ENCODE measurements at places on chromosomes 6 and 20.

- H3K4me3 ChIP-seq, result no peak overlapping the region
- no peak overlapping the region for H3K27ac ChIP-seq
- H3K36me3 ChIP-seq, result no peaks in the 10 kb centered on the region
- no peaks in the 10 kb centered on the region for H3K4me1 ChIP-seq
- no peak for DNase-seq
Measured at GRCh38 chr6:104788400-104788799, 71.3 kb downstream of the HACE1 start.

DNA sequence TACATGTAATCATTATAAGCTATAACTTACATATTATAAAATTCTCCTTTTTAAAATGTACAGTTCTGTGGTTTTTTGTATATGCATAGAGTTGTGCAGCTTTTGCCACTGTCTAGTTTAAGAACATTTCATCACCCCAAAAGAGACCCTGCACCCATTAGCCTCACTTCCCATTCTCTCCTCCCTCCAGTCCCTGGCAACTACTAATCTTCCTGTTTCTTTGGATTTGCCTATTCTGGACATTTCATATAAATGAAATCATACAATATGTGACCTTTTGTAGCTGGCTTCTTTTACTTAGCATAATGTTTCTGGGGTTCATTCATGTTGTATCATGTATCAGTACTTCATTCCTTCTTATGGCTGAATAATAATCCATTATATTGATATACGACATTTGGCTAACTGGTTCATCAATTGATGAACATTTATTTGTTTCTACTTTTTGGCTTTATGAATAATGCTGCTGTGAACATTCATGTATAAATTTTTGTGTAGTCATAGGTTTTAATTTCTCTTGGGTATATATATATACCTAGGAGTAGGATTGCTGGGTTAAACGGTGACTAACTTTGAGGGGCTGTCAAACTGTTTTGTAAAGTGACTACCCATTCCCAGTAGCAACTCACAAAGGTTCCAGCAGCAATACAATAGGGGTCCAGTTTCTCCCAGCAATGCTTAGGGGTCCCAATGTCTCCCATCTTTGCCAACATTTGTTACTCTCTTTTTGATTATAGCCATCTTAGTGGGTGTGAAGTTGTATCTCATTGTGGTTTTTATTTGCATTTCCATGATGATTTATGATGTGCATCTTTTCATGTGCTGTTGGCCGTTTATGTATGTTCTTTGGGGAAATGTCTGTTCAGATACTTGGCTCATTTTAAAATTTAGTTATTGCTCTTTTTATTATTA, 10.7 kb downstream of the PTPRA start:
- no peaks in the 10 kb centered on the region for H3K27me3 ChIP-seq
- H3K4me3 ChIP-seq, result no peak overlapping the region
- H3K36me3 ChIP-seq, result no peaks in the 10 kb centered on the region

GRCh38 chr6:138724015-138724414, 49.6 kb upstream of the CCDC28A start:
- H3K27me3 ChIP-seq, result no peaks in the 10 kb centered on the region
- DNase-seq, result no peak
- no peak overlapping the region for H3K4me3 ChIP-seq
- no peaks in the 10 kb centered on the region for H3K4me1 ChIP-seq
- no peak overlapping the region for H3K27ac ChIP-seq
- H3K36me3 ChIP-seq, result no peaks in the 10 kb centered on the region

DNA sequence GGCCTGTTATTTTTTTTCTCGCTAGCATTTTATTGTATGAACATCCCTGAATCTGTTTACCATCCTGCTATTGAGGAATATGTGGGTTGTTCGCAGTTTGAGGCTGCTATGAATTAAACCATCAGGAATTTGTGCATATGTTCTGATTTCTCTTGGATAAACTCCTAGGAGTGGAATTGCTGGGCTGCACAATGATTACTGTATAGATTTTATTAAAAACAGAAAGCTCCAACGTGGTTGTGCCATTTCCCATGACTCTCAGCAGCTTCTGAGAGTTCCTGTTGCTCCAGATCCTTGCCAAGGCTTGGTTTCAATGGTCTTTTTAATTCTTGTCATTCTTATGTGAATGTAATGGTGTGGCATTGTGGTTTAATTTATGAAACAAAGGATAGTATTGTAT, 75.1 kb downstream of the EDN3 start:
- H3K4me3 ChIP-seq, result no peak overlapping the region
- no peaks in the 10 kb centered on the region for H3K36me3 ChIP-seq
- H3K27me3 ChIP-seq, result no peaks in the 10 kb centered on the region
- H3K4me1 ChIP-seq, result no peaks in the 10 kb centered on the region
- H3K27ac ChIP-seq, result no peak overlapping the region

- no peaks in the 10 kb centered on the region for H3K36me3 ChIP-seq
- H3K4me3 ChIP-seq, result no peak overlapping the region
- H3K27ac ChIP-seq, result no peak overlapping the region
- H3K27me3 ChIP-seq, result no peaks in the 10 kb centered on the region
- H3K4me1 ChIP-seq, result no peaks in the 10 kb centered on the region
Measured at GRCh38 chr6:82372656-82373055, 9.0 kb downstream of the TPBG start.

GRCh38 chr6:53752440-53752839, 42.4 kb upstream of the LRRC1 start:
- DNase-seq, result no peak
- H3K36me3 ChIP-seq, result no peaks in the 10 kb centered on the region
- H3K4me1 ChIP-seq, result no peaks in the 10 kb centered on the region
- H3K27ac ChIP-seq, result no peak overlapping the region
- no peak overlapping the region for H3K4me3 ChIP-seq

DNA sequence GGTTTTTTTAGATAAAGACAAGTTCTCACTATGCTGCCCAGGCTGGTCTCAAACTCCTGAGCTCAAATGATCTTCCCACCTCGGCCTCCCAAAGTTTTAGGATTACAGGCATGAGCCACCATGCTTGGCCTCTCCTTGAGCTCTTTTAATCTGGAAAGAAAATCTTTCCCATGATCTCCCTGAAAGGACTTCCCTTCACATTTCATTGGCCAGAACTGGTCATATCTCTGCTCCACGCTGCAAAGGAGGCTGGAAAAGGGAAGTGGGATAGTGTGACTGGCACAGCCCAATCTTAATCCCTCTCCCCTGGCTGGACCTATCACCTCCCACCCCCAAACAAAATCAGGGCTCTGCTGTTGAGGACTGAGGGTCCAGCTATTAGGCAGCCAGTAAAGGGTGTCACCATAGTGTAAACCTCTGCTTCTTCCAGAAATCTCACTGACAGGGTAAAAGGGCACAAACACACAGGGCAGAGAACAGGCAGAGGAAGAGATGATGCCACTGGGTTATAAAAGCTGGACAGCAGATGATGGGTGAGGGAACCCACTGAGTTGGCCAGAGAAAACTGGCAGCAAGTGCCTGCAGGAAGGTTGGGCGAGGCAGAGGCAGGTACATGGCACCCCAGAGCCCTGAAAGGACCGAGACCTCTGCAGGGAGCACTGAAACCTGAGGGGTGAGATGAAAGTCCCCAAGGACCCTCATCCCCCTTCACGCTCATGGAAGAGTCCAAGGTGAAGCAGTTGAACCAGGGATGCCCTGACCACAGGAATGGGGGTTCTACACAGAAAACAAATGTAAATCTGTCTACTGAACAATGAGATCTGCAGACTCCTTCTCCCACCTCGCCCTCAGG, 83.1 kb upstream of the PTPN1 start:
- no peak overlapping the region for H3K4me3 ChIP-seq
- H3K36me3 ChIP-seq, result no peaks in the 10 kb centered on the region
- H3K27ac ChIP-seq, result no peak overlapping the region
- no peaks in the 10 kb centered on the region for H3K27me3 ChIP-seq

DNA sequence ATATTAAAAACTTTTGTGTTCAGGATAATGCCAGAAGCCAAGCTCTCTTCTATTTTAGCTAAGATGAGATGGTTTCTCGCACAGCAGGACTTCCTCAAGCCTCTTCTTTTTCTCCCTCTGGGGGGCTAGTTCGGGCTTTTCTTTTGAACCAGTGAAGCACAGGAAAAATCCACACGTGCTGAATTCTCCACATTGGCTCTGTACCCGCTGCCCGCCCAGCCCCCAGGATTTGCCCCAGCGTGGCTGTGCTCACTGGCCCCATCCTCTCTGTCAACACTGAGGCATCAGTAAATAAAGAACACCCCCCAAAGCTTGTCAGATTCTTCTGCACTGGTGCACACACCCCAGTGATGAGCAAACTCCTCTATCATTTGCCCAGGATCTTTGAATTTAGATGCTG, 232.8 kb downstream of the ZNF217 start:
- H3K27me3 ChIP-seq, result no peaks in the 10 kb centered on the region
- no peak for DNase-seq
- no peaks in the 10 kb centered on the region for H3K4me1 ChIP-seq
- no peak overlapping the region for H3K27ac ChIP-seq
